Motor neuron (in vitro differentiated cells): ENCODE measurements at places on chromosomes 5 and 9.
A peak's percentile ranks its signal among the peaks of the same experiment; 100 is the strongest.

DNA sequence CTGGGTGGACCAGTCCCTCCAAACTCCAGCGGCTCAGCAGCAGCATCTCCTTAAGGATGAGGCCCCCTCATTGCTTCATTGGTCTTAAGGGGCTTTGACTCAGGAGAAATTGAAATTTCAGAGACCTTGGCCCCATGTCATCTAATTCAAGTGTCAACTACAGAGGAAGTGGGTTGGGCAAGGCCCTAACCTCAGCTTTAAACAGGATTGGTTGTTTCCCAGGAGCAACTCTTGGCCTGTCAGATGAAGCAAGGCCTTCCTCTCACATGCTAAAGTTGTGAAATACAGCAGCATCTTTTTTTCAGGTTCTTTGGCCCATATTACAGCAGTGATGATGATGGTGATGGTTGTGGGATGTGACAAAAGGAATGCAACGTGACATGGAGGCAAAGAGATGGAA, 348.3 kb downstream of the ICE1 start:
- ATAC-seq = no peak

DNA sequence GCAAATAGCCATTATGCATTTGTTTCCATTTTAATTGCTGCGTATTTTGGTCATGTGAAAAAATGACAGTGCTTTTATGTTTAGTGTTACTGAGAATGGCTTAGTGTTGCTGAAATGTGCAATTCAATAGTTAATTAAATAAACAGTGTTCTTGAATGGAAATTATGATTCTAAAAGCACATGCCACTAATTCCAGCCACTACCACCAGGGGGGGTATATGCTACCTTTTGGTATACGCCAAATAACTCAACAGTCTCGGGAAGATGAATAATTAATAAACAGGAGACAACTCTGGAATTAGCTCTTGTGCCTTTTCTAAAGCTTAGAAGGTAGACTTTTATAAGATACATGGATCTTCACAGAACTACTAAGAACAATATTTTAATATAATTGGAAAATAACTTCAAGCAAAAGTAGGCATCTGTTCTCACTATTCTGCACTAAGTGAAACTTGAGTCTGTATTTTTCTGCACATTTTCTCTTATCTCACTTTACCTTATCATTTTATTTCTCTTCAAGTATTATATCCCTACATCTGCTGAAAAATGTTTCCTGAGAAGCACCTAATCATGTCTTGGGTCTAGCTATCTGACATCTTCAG, 83.5 kb upstream of the MINAR2 start:
- ATAC-seq = no peak

GRCh38 chr5:97183100-97183929, at the start of gene RIOK2:
RIOK2 (minus strand) TSS chr5:97183247; CDS start chr5:97183191, 56 bp downstream.
- ATAC-seq = peak; percentile 87

- no peak for ATAC-seq
Observed at GRCh38 chr5:34034534-34035327, 8.3 kb downstream of the C1QTNF3 start.

DNA sequence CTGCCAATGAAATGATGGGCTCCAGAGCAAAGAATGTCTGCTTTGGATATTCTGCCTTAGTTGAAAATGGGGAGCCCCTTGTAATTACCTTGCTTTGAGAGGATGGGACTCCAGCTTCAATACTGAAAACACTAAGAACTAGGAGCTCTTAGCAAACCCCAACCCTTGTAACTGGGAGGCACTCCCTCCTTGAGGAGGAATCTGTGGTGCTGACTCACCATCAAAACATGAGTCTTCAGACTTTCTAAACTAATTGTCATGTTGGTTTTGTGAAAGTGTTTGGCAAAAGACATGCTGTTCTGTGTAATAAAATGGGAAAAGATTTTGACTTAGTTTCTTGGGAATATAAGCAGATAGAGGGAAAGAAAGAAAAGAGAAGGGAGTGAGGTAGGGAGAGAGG, 91.9 kb upstream of the PTPRD start:
- ATAC-seq = no peak

- ATAC-seq = no peak
Observed at GRCh38 chr5:178309271-178310013, 76.8 kb upstream of the PHYKPL start.

GRCh38 chr5:135823881-135824280, 10.6 kb upstream of the SLC25A48 start:
- ATAC-seq = no peak

DNA sequence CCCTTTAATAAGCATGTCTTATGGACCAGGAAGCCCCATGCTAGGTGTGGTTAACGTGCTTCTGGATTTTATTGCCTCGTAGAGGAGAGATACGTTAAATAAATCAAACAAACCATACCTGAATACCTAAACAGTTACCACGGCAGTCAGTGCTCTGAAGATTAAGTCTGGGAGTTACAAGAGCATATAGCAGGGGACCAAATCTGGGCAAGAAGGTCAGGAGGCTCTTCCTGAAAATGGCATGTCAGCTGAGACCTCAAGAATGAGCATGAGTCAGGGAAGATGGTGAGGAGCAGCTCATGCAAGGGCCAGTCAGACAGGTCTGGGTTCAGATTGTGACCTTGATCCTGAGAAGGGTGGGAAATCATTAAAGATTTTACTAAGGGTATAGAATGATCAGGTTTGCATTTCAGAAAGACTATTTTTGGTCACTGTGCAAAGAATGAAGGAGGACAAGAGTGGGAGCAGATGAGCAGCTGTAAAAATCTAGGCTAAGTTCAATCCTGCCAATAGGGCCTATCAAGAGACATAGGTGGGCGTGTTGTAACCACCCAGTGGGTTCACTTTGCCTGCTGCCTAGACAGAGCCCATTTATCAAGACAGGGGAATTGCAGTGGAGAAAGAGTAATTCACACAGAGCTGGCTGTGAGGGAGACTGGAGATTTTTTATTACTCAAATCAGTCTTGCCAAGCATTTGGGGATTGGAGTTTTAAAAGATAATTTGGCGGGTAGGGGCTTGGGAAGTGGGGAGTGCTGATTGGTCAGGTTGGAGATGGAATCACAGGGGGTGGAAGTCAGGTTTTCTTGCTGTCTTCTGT, 4.8 kb upstream of the ZNF366 start:
- ATAC-seq = no peak

DNA sequence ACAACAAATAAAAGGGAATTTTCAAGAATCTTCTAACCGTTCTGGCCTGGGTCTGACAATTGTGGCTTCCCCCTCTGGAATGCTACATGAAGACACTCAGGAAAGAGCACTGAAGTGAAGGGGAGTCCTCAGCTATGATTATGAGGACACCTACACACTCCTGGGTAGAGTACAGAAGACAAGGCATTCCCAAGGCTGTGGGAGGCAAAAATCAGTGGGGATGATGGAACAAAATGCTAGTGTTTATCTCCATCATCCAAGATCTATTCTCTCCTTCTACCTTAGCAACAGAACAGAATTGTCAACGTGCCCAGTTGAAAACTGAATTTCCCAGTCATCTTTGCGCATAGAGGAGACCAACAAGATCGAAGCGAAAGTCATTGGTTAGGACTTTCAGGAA, 130.1 kb upstream of the LARP1 start:
- ATAC-seq = no peak

- ATAC-seq = no peak
Observed at GRCh38 chr5:107813559-107813958, 142.8 kb upstream of the EFNA5 start.

DNA sequence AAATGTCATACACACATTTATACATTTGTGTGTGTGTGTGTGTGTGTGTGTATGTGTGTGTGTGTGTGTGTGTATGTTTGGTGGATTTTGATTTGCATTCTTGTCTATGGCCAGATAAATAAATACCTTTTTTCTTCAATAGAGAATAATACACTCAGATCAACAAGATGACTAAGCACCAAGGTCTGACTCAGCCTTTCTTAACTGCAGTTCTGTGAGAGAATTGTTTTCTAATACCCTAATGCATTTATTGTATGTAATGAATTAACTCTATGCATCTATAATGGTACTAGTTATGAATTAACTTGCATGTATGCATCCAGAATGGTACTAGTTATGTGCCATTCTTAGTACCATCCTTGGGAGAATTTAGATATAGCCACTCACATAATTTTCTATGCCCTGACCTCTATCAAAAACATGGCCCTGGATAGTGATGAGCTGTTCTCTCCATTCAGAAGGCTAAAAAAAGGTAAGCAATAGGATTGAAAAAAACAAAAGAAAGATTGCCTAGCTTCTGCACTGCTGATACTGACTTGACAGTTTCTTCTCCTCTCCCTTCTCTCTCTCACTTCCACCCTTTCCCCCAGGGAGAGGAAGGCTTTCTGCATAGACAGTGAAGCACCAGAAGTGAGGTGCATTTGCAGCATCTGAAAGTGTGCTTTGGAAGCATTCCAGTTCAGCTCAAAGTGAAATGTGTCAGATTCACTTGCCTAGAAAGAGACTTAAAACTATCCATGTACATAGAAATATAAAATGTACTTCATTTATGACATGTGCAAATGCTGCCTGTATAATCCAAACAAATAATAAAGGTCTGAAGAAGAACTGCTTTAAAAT, 55.1 kb upstream of the CCDC112 start:
- ATAC-seq = peak; percentile 7

DNA sequence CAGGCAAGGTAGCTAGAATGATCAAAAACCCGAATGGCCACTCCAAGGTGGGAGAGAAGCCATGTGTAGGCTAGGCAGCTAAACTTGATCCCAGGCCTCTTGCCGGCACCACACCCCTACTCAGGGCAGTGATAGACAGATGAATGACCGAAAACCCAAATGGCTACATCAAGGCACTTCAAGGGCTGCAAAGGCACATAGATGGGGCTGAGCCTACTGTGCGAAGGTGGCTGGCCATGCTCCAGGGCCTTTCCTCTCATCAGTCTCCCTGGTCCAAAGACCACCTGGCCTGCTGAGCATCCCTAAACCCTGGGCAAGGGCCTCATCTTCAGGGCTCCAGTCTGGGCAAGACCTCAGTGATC, 3.7 kb upstream of the TIFAB start:
- ATAC-seq = no peak

GRCh38 chr9:84061613-84062193, 81.1 kb downstream of the RMI1 start:
- ATAC-seq = no peak

- no peak for ATAC-seq
Observed at GRCh38 chr5:135880801-135881200, 14.8 kb downstream of the IL9 start.

- ATAC-seq = no peak
Observed at GRCh38 chr9:121773954-121774714, 122.7 kb downstream of the DAB2IP start.

- ATAC-seq = peak; percentile 34
Observed at GRCh38 chr9:133632806-133633680, 3.1 kb upstream of the DBH start.

DNA sequence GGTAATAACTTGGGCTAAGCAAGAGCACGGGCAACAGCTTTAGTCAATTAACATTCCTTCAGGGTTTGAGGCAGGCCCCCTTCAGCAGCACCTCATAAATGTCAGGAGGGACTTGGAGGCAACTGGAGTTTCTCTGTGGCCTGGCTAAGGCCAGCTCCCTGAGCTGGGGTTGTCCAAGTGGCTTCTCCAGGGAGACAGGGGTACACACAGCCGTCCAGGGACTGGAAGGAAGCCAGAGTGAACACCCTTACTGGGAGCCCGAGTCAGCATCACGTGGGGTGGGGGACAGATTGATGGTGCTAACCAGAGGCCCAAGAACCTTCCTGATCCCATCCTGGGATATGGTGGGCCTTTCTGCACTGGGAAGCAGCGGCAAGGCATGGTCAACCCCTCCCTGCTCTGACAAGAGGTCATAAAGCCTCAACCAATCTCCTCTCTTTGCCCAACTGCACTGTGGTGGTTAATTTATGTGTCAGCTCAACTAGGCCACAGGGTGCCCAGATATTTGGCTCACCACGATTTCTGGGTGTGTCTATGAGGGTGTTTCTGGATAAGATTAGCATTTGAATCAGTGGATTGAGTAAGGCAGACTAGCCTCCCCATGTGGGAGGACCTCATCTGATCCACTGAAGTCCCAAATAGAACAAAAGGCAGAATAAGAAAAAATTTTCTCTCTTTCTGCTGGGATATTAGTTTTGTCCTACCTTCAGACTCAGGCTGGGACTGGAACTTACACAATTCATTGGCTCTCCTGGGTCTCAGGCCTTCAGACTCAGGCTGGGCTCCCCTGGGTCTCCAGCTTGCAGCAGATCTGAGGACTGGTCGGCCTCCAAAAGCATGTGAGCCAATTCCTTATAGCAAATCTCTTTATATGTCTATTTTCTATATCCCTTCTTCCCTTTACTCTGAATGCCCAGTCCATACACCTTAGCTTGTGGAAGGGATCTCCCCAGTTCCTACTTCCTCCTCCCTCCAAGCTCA, 127.2 kb upstream of the LARP1 start:
- ATAC-seq = no peak

- no peak for ATAC-seq
Observed at GRCh38 chr5:167259806-167260205, 1031.6 kb upstream of the WWC1 start.

DNA sequence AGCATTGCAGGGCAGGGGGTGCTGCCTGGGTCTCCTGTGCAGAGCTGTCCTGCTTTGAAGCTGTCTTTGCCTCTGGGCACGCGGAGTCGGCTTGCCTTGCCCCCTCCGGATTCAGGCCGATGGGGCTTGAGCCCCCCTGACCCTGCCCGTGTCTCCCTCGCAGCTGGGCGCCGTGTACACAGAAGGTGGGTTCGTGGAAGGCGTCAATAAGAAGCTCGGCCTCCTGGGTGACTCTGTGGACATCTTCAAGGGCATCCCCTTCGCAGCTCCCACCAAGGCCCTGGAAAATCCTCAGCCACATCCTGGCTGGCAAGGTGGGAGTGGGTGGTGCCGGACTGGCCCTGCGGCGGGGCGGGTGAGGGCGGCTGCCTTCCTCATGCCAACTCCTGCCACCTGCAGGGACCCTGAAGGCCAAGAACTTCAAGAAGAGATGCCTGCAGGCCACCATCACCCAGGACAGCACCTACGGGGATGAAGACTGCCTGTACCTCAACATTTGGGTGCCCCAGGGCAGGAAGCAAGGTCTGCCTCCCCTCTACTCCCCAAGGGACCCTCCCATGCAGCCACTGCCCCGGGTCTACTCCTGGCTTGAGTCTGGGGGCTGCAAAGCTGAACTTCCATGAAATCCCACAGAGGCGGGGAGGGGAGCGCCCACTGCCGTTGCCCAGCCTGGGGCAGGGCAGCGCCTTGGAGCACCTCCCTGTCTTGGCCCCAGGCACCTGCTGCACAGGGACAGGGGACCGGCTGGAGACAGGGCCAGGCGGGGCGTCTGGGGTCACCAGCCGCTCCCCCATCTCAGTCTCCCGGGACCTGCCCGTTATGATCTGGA, 2.7 kb downstream of the CEL start:
- ATAC-seq = no peak

- ATAC-seq = peak; percentile 89
Observed at GRCh38 chr9:38284588-38285051, 107.9 kb upstream of the ALDH1B1 start.

GRCh38 chr9:134162212-134162775, 2.1 kb downstream of the RNU6ATAC start:
- no peak for ATAC-seq
